ENCODE measurements at places on chromosomes 3 and 15. TPM values are rescaled to one million over a fixed set of nuclear protein-coding genes. Genes with fewer than 3 reads are reported as not detected.

The UBAP1L gene
- total RNA-seq = 0.48 TPM

The LRRK1 gene
- 4.4 TPM for total RNA-seq

The APOD gene
- total RNA-seq = 79.6 TPM

The VWA5B2 gene
- not detected for total RNA-seq

The PLSCR4 gene
- 31.5 TPM for total RNA-seq

The ROBO2 gene
- total RNA-seq = 2.5 TPM

The GABRB3 gene
- total RNA-seq = 20.9 TPM

The GLDN gene
- 9.4 TPM for total RNA-seq

The CSPG5 gene
- total RNA-seq = not detected

The FBXL2 gene
- total RNA-seq = 2.0 TPM

The C3orf49 gene
- total RNA-seq = not detected

DNA sequence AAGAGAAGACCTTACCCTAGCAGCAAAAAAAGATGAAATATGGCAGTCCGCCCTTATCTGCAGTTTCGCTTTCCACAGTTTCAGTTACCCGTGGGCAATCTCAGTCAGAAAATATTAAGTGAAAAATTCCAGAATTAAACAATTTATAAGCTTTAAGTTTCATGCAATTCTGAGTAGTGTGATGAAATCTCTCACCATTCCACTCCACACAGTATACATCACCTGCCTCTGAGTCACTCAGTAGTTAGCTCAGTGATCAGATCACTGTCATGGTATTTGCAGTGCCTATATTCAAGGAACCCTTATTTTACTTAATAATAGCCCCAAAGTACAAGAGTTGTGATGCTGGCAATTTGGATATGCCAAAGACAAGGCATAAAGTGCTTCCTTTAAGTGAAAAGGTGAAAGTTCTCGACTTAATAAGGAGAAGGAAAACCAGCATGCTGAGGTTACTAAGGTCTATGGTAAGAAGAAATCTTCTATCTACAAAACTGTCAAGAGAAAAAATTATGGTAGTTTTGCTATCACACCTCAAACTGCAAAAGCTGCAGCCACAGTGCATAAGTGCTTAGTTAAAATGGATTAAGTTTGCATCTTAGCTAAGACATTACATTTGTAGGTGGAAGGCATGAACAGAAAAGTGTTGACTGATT lies 48.1 kb downstream of the HSPBAP1 start:
- DNase-seq = no peak

DNA sequence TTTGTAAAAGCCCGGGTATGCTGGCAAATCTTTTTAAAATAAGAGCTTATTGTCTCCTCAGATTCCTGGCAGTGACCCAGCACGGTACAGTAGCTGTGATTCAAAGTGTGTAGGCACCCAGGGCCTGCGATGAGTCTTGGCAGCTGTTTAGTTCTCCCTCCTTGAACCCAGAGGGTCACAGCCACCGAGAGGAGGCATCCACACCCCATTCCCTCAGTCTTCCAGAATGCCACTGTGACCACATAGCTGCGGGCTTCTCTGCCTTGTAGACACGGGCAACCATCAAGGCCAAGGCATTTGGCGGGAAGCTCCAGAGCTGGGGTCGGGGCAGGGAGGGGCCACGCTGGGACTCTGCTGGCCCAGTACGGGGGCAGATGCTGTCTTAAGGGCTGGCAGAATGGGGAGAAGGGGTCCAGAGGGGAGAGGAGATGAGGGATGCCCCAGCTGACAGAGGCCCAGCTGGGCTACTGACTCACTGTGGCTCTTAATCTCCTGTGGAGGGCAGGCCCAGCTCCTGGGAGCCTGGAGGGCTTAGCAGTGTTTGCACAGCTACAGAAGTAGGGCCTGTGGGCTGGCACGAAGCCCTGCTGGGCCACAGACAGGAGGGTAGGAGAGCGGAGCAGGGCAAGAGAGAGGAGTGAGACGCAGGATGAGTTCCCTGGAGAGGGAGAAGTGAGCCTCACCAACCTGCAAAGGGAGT lies 68.8 kb upstream of the DLG1 start:
- DNase-seq = peak; percentile 47

DNA sequence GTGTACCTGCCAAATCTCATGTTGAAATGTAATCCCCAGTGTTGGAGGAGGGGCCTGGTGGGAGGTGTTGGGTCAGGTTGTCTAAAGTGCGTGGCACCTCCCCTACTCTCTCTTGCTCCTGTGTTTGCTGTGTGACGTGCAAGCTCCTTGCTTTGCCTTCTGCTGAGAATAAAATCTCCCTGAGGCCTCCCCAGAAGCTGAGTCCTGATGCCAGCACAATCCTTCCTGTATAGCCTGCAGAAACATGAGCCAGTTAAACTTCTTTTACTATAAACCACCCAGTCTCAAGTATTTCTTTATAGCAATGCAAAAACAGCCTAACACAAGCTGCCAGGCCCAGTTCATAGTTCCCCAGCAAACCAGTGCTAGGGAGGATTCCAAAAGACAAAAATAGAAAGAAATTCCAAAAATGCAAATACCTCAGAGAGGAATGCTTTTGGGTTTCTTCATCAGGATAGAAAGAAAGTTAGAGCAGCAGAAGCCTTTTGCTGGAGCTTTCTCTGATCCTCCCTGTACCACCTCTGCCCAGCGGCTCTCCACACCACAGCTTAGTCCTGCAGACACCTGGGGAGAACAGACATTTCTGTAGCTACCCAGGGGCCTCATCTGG lies 25.9 kb upstream of the CDV3 start:
- no peak for DNase-seq

DNA sequence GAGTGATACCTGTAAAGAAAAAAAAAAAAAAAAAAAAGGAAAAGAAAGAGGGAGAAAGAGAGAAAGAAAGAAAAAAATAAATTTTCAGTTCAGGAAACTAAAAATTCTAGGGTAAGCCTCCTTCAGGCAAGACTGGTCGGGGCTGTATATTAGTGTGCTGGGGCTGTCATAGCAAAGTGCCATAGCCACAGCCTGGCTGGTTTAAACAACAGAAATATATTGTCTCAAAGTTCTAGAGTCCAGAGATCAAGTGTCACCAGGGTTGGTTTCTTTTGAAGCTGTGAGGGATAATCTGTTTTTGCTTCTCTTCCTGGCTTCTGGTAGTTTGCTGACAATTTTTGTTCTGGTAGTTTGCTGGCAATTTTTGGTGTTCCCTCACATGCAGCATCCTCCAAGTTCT lies 48.4 kb upstream of the SLC25A26 start:
- no peak for DNase-seq

DNA sequence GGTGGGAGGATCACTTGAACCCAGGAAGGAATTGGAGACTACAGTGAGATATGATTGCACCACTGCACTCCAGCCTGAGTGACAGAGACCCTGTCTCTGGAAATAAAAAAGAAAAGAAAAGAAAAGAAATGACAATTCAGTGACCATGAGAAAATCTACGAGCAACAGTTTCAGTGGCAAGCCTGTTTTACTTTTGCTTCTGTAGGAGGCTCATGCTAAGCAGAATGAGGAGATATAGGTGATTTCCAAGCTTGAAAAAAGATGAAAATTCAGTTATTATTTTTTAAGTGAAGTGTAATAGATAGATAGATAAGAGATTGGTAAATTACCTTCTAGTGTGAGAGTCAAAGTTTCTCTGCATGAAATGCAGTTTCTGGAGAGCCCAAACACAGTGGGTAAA lies 651.1 kb downstream of the GRM7 start:
- no peak for DNase-seq

DNA sequence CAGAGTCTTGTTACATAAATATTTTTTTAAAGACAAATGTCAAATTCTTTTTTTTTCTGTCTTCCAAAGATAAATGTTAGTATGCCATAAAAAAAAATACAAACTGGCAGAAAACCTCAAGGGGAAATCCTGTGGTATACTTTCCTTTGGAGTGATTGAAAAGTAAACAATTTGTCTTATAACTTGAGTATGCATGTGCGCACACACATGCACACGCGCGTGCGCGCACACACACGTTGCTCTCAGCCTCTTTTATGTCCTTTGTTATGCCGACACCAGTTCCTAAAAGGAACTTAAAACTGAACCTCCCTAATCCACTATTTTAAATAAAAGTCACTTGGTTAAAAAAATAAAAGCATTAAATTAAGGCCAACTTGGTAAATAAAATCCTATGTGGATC lies 58.1 kb downstream of the TGFBR2 start:
- DNase-seq = no peak

GRCh38 chr3:121152573-121152972 lies 244.6 kb downstream of the STXBP5L start:
- no peak for DNase-seq

- DNase-seq = peak; percentile 84
These were observed 86.2 kb upstream of the PIAS1 start for GRCh38 chr15:67967871-67968431.

DNA sequence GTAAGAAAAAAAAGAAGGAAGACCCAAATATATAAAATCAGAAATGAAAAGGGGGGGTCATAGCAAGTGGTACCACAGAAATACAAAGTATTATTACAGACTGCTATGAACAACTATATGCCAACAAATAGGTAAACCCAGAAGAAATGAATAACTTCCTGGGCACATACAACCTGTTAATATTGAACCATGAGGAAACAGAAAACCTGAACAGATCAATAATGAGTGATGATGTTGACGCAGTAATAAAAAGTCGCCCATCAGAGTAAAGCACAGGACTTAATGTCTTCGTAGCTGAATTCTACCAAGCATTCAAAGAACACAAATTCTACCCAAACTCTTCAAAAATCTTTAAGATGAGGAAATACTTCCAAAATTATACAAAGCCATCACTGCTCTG lies 921.6 kb upstream of the SEMA6D start:
- DNase-seq = no peak

- no peak for DNase-seq
These were observed 154.3 kb upstream of the CCDC54 start for GRCh38 chr3:107222907-107223306.

DNA sequence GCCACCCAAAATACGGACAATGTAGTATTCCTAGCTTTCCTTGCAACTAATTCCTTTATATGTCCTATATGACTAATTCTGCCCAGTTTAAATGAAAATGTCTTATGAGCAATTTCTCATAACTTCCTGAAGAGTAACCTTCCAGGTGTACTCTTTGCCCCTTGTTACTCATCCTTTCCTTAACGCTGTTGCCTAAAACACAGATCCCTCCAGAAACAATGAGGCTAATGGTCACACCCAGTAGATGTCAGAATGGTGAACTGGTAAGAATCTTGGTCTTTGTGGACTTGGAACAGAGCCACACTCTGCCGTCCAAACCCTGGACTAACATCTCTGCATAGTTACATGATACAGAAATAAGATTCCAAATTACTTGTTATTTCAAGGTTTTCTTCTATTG lies 497.9 kb downstream of the IGSF11 start:
- no peak for DNase-seq

- DNase-seq = no peak
These were observed 108.2 kb downstream of the TP63 start for GRCh38 chr3:189739378-189739777.

- DNase-seq = no peak
These were observed 161.3 kb upstream of the CBLB start for GRCh38 chr3:106029954-106030626.

DNA sequence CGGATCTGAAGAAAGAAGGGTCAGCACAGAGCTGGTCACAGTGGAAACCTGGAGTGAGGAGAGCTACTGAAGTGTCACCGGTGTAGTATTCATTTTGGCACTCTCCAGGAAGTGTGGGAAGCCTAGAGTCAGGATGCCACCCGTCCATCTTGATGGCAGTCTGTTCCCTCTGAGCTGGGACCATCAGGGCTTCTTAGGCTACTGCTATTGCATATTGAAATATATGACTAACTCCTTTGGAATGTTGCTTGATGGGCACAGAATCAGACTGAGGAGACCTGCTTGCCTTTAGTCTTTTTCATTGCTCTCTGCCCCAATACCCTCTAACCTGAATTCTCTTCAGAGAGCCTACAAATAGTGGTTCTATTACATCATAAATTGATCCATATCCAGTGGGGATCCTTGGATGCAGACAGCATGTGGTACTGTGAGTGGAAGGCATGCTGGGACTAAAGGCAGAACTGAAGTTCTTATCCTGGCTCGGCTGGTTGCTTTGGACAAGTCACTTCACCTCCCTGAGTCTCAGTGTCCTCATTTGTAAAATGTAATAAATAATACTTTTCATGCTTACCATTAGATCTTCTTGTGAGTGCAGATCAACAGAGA lies 143.5 kb downstream of the PDE8A start:
- DNase-seq = no peak

DNA sequence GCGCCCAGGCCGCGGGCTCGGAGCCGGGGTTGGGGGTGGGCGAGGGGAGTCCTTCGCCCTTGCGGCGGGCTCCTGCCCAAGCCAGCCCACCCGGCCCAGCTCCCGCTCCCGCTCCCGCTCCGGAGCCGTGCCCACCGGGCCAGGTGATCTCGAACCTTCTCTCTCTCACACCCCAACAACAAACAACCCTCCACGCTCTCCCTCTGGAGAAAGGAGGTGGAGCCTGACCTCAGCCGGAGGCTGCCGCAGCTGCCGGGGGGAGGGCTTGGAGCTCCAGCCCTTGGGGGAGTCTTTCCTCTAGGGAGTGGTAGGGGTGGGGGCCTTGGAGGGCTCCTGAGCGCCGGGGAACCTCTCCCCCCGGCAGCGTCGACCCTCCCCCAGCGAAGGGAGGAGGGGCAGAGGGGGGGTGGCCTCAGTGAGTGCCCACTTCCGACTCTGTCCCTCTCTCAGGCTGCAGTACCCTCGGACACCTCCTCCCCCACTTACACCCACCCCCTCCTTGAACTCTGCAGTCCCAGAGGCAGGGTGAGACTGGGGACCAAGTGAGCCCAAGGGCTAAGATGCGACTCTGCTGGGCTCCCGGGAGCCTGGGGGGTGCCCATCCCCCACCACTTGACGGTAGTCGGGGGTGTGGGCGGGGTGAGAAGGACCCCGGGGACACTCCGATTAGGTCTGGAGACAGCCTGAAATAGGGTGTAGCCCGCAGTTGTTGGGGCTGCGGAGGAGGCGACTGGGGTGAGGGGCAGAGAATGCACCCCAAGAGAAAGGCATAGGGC lies 4.4 kb upstream of the BAHD1 start:
- DNase-seq = no peak

DNA sequence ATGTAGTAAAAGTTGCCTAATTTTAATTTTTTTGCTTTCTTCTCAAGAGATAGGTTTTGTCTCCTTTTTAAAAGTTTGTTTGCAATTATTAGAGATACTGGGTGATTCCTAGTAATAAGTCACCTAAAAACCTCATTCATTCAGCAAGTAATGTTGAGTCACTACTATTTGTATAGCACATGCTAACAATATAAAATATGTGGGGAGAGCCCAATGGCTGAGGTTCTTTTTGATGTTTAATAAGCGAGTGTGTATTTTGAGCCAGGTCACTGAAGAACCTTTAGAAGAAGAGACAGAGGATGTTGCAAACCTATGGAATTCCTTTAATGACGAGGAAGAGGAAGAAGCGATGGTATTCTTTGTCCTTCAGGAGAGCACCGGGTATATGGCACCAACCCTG lies 123.7 kb upstream of the CHRM5 start:
- no peak for DNase-seq

- DNase-seq = no peak
These were observed 23.5 kb upstream of the RFTN1 start for GRCh38 chr3:16536996-16537395.

- no peak for DNase-seq
These were observed 49.1 kb upstream of the POMGNT2 start for GRCh38 chr3:43154980-43155379.

- no peak for DNase-seq
These were observed 268.5 kb downstream of the LRTM1 start for GRCh38 chr3:54659347-54659746.
